ENCODE measurements at places on chromosomes 4 and X.

GRCh38 chrX:77771601-77772000 is 14.4 kb downstream of the ATRX start:
- DNase-seq, result no peak

GRCh38 chr4:140136509-140136908 is 17.5 kb downstream of the MAML3 start:
- DNase-seq, result no peak

- no peak for DNase-seq
Observed at GRCh38 chr4:78568640-78569305, 17.2 kb downstream of the ANXA3 start.

DNA sequence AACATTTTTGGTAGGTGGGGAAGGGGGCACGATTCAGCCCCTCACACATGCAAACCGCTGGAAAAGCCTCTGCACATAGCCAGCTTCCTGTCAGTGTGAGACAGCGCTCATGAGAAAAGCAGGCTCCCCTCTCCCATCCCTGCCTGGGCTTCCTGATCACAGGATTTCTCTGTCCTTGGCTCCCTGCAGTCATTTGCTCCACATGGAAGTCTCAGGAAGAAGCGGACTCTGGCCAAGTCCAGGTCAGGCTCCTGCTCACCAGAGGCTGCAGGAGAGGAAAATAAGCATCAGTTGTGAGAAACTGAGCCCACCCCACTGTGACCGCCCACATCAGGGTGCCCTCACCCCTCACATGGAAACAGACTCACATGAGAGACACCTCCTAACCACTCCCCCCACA is 664.3 kb upstream of the TENM3 start:
- DNase-seq, result no peak

DNA sequence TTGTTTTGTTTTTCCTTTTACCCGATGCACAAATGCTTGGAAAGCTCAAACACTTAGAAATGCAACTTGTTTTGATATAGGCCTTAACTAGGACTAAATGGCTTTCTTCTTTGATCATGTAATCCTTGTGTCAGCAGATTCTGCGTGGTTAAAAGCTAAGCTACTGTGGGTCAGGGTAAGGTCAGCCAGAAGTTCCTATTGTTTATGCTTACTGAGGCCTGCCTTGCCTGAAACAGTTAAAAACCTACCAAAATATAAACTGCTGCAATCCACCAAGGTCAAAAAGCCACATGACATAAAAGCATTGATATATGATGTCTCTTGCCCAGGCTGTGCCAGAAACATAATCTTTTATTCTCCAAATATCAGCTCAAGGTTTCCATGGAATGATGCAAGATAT is 223.4 kb downstream of the FAM47B start:
- no peak for DNase-seq

DNA sequence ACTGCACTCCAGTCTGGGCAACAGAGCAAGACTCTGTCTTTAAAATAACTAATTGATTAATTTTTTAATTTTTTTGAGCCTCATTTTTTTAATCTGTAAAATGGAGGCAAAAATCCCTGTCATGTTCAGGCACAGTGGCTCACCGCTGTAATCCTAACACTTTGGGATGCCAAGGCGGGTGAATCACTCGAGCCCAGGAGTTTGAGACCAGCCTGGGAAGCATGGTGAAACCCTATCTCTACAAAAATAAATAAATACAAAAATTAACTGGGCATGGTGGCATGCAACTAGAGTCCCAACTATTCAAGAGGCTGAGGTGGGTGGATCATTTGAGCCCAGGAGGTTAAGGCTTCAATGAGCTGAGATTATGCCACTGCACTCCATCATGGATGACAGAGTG is 15.4 kb downstream of the AMTN start:
- no peak for DNase-seq
